ENCODE measurements at places on chromosomes 7 and 10. TPM values are rescaled to one million over a fixed set of nuclear protein-coding genes. Genes with fewer than 3 reads are reported as not detected.

Gene GPR37
- total RNA-seq: 16.9 TPM

Gene UCN3
- total RNA-seq: not detected

Gene CHRM2
- total RNA-seq: 0.18 TPM

Gene DKK1
- total RNA-seq: 0.84 TPM

Gene ASZ1
- total RNA-seq: not detected

Gene ATXN7L1
- 6.3 TPM for total RNA-seq

Gene SPDYE16
- total RNA-seq: 0.22 TPM

Gene TAS2R4
- 1.5 TPM for total RNA-seq

Gene KLLN
- 0.22 TPM for total RNA-seq

Gene OR9A2
- total RNA-seq: 0.18 TPM

DNA sequence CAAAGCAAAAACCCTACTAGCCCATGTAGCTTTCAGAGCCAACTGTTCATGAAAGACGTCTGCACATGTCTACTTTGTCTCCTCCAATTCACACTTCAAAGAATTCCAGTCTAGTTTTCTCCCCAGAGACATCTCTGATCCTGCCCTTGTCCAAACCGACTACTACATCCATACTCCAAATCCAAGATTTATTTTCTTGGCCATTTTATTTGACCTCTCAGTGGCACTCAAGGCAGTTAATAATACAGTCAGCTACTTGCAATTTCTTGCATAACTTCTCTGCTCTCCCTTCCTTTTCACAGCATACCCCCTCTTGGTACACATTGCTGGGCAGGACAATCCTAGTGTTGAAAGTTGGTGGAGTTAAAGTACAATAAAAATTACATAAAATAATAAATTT, 170.9 kb upstream of the INHBA start:
- DNase-seq: no peak

GRCh38 chr7:151082141-151083070, 887 bp downstream of the TMUB1 start:
- no peak for DNase-seq

DNA sequence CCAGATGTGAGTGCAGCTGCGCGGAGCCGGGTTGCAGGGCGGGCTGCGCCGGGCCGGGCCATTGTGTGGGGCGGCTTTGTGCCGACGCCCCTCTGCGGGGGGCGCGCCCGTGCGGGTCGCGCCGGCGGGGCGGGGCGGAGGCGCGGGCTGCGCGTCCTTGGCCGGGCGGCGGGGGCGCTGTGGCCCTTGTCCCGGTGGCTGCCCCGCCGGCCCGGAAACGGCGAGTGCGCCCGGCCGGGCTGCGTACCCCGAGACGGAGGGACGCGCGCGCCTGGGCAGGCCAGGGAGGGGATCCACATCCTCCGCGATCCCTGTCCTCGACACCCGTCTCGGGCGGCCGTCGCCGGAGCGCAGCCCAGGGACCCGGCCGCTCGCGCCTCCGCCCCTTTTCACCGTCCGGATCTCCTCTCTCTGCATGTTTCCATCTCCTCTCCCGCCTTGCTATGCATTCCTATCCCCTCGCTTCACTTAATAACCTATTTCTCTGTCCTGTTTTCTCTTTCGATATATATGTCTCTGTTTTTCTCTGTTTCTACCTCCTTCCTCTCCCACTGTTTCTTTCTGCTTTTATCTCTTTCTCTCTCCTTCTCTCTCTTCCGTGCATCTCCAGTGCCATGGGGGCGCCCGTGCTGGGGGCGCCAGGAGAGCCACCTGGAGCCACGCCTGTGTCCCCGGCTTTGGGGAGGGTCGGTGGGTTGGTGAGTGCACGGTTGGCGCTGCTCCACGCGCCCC, 765 bp downstream of the PFKFB3 start:
- peak; percentile 83 for DNase-seq

GRCh38 chr7:106871793-106872571, 6.9 kb downstream of the PIK3CG start:
- DNase-seq: no peak

- DNase-seq: no peak
These were observed 53.7 kb upstream of the TMEM248 start for GRCh38 chr7:66867198-66867790.

DNA sequence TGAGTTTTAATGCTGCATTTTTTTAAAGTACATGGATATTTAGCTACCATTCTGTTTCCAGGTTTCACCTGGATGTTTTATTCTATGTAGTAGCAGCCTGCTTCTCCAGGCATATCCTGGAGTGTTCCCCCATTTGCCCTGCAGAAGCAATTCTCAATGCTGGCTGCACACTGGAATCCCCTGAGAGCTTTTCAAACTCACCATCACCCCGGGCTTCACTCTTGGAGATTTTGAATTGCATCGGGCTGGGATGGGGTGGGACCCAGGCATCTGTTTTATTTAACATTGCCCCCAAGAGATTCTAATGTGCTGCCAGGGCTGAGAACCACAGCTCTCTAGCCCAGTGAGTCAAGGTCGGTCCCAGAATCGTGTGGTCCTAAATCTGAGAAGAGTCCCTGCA, 113.2 kb upstream of the MACROH2A2 start:
- no peak for DNase-seq

DNA sequence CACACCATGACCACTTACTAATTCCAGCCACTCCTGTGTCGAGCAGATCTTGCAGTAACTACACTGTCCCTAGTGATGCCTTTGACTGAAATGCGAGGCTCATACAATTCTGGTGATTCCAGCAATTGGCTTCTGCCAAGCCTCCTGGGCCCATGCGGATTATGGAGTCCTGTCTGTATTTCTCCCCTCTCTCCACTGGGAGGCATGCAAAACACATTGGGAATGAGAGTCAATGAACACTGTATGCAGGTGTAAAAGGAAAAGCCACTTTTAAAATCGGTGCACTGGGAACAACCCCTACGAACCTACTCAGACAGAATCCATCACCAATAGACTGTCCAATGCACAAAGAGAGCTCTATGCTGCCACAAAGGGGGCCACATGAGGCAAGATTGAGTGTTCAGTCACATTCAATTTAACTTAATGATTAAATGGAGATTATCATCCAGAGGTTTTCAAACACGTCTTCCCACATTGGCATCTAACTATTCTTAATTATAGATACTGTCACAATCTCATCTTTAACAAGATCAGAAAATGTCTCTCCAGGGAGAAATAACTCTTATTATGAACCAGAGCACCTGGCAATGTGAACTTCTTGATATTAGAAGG, 550.6 kb downstream of the GLRX3 start:
- peak; percentile 41 for DNase-seq

DNA sequence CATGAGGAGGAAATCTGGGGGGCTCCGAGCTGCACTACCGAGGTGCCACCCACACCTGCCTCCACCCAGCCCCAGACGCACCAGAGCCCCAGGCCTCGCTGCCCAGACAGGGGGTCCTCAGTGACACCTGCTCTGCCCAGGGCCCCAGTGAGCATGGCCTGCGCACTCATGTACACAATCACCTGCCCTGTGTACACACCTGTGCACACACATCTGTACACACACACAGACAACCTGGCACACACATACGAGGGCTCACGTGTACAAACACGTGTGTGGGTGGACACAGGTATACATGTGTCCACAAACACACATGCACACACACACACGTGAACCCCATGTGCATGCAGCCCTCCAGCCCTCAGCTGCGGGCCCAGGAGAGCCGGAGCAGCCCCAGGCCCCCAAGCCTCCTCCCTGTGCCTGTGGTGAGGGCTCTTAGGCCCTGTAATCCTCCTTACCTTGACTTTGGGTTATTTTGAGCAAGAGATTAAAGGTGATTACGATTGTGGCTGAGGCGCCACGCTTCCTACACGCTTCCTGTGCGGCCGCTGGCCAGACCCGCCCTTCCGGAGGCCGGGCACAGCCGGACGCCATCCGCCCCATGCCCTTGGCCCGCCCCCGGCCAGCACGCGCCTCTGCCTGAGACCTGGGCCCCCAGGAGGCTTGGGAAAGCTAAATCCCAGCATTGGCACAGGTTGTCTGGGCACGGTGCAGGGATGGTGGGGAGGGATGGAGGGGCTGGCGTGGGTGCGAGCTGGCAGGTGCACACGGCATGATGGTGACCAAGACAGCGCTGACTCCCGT, 71.9 kb downstream of the ELFN1 start:
- no peak for DNase-seq

DNA sequence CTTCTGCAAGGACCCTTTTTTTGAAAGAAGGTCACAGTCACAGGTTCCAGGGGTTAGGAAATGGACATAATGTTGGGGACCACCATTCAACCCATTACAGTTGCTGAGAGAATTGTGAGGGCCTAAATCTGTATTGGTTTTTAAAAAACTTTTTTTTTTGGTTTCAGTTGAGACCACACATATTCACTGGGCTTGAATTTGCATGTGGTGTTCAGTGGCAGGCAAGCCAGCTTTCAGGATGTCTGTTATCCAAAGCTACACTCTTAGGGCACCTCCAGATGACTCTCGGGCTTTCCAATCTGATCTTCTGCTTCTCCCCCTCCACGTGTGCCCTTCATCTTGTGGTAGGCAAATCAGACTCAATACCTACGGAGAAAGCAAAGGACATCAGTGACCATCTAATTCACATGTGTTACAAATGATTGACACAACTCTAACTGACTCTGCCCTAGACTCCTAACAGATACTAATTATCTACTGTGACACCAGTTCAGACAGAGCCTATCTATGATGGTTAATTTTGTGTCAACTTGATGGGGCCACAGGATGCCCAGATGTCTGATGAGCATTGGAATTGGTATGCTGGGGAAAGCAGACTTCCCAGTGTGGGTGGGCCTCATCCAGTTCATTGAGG, 93.3 kb upstream of the ELMO1 start:
- DNase-seq: no peak
